ENCODE measurements at places on chromosomes 2 and 18.

GRCh38 chr2:15450808-15451207 lies 110.3 kb downstream of the NBAS start:
- no peak for DNase-seq

GRCh38 chr2:85459771-85460170 lies 41.3 kb downstream of the SH2D6 start:
- no peak for DNase-seq

GRCh38 chr2:188042412-188042811 lies 249.3 kb upstream of the GULP1 start:
- no peak for DNase-seq

DNA sequence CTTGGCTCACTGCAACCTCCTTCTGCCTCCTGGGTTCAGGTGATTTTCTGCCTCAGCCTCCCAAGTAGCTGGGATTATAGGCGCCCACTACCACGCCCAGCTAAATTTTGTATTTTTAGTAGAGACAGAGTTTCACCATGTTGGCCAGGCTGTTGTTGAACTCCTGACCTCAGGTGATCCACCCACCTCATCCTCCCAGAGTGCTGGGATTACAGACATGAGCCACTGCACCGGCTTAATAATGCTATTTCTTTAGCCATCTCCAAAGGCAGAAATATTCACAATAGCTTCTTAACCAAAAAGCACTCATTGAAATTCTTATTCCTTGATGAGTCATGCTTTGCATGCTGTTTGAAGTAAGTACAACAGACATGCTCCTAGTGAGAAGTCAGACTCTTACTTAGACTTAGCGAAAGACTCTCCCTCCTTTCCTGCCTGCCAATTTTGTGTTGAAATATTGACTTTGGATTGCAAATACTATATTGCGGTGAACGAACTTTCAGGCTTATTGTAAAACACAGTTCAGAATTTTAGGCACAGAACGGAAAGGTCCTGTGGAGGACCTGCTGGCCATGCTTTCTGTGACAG lies 4.4 kb downstream of the ACTR3 start:
- DNase-seq: no peak
